ENCODE measurements at places on chromosomes 1 and 21. TPM values are rescaled to one million over a fixed set of nuclear protein-coding genes. Genes with fewer than 3 reads are reported as not detected.

The KRTAP7-1 gene
- not detected for total RNA-seq

The RGSL1 gene
- total RNA-seq, result not detected

The TPM3 gene
- total RNA-seq, result 245 TPM

The CASQ1 gene
- total RNA-seq, result not detected

The RNF207 gene
- 29.9 TPM for total RNA-seq

The RHD gene
- total RNA-seq, result not detected

The AKR7A3 gene
- total RNA-seq, result 5.1 TPM

- DNase-seq, result no peak
These were observed 829 bp upstream of the HES2 start for GRCh38 chr1:6420454-6421042.

- DNase-seq, result no peak
These were observed 96.9 kb upstream of the SGIP1 start for GRCh38 chr1:66437136-66437401.

DNA sequence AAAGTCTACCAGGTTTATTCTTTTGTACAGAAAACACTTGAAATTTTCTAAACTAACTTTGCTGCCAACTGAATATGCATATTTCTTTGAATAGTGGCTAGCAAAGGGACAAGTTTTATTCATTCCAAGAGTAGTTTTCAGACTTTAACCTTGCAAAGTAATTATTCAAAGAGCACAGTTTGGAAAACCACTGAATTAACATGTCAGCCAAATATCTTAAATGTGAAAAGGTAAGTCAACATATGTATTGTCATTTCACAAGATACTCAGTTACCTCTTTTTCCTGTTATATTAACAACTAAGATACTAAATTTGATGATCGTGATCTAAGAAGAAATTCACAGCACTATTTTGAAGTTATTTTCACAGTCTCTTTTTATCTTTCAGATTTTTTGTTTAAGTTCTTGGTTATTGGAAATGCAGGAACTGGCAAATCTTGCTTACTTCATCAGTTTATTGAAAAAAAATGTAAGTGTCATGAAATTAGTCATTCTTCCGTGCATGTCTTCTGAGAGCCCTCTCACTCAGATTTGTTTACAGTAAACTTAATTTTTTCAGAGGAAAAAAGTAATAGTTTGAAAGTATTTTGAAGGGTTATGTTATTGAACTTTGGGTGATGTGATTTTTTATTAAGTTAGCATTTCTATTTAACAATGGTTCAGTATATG is 15.3 kb downstream of the RAB4A start:
- no peak for DNase-seq

- DNase-seq, result no peak
These were observed 13.5 kb downstream of the TNFRSF1B start for GRCh38 chr1:12180315-12180714.

DNA sequence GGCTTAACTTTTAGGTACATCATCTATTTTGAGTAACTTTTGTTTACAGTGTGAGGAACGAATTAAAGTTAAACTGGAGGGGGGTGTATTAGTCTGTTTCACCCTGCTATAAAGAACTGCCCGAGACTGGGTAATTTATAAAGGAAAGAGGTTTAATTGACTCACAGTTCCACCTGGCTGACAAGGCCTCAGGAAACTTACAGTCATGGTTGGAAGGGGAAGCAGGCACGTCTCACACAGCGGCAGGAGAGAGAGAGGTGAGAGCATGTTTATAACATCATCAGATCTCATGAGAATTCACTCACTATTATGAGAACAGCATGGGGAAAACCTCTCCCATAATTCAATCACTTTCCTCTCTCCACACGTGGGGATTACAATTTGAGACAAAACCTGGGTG is 31.9 kb upstream of the TMEM52 start:
- DNase-seq, result no peak

GRCh38 chr1:152159144-152159543 is at the start of gene RPTN:
Gene RPTN, minus strand, starts transcription at chr1:152159228. Its CDS starts 1,339 bp downstream, at chr1:152157889.
- no peak for DNase-seq

GRCh38 chr1:110752941-110753725 is 78.4 kb upstream of the KCNA3 start:
- DNase-seq, result no peak

DNA sequence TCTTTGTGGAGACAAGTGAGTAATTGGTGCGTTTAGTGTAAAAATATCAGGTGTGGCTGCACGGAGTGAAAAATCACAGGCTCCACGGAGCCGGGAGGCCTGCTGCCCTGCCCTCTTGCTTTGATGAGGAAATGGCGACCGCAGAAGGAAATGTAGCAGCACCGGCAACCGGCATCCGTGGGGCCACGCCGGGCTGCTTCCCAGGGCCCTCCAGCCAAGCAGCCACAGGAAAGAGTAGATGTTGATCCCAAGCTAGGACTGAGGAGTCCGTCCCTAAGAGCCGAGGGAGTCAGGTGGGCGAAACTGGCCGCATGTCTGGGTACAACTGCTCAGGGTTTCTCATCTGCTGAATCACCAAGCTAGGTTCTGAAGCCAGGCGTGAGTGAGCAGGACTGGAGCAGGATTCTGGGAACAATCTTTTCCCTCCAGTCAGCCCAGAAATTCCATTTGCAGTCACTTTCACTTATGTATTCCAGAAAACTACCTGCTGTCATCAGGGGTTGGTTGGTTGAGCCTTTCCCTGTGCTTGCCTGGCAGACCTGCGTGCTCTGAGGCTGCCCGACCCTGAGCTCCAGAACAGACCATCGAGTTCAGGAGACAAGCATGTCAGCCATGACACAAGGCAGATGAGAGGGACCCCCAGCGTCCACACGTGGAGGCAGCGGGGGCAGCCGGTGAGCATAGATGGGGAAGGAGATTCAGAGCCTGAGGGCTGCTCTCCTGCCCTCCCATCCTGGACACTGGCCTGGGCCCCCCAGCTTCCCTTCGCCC is 5.8 kb upstream of the ITGB2 start:
- DNase-seq, result no peak

DNA sequence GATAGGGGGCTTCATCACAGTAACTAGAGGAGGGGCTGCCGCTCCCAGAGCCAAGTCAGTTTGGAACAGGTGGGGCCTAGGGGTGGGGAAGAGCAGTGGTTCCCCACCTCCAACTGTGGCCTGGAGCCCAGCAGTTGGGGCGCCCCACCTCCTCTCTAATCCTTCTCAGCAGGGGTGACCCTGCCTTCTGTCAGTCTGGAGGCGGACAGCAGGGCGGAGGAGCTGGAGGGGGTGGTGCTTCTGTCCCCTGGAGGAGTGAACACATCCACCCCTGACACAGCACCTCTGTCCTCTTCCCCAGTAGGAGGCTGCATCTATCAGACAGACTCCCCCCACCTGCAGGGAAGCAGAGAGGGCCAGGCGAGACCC is 73.8 kb downstream of the MRPL37 start:
- no peak for DNase-seq

DNA sequence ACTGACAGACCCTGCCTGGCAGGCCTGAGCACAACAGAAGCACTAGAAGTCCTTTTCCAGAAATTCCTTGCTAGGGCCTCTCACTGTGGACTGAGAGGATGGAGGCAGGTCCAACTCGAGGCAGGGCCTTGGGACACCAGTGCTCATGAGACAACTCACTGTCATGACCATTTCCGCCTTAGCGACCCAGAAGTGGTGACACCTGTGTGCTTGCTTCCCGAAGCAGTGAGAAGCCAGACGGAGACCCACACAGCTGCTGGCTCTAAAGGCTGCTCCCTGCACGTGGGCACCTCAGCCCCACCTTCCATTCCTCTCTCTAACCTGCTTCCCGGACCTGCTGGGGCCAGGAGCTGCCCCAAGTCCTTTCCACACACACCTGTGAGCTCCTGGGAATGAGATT is 33.0 kb downstream of the KCNC4 start:
- DNase-seq, result peak; percentile 17

DNA sequence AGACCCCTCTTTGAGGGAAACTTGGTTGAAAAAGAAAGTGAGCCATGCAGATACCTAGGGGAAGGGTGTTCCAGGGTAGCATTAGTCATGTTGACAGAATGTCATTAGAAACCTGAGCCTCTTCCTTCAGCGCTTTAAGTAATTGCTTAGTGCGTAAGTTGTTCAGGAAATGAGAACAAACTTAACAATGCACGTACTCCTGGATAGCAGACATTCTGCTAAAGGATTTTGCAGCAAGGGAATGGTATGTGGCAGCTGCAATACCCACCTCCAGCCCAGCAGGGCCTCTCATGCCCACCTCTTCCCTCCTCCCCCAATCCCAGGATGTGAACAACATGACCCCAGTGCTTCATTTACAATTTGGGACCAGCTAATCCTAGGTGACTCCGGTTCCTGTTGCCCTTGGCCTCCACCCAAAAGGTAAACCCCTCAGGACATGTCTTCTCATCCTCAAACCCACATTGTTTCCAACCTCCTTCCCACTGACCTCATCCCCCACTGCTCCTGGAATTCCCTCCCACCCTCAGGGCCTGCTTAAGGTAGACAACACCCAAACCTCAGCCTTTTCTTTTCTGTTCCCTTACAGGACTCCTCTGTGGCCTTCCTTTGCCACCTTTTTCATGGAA is 98.0 kb upstream of the BCAR3 start:
- DNase-seq, result peak; percentile 81

DNA sequence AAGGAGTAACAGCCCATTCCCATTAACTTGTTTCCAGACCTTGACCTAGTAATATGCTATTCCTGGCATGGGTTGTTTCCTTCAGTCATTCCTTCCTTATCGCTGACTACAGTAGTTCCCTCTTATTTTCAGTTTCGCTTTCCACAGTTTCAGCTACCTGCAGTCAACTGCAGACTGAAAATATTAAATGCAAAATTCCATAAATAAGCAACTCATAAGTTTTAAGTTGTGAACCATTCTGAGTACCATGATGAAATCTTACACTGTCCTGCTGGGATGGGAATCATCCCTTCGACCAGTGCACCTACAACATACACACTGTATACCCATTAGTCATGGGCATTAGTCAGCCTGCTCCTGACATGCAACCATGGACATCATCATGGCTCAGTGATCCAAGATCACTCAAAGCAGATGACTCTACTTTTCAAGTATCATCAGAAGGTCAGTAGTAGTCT is 66.7 kb downstream of the CCDC30 start:
- DNase-seq, result no peak

DNA sequence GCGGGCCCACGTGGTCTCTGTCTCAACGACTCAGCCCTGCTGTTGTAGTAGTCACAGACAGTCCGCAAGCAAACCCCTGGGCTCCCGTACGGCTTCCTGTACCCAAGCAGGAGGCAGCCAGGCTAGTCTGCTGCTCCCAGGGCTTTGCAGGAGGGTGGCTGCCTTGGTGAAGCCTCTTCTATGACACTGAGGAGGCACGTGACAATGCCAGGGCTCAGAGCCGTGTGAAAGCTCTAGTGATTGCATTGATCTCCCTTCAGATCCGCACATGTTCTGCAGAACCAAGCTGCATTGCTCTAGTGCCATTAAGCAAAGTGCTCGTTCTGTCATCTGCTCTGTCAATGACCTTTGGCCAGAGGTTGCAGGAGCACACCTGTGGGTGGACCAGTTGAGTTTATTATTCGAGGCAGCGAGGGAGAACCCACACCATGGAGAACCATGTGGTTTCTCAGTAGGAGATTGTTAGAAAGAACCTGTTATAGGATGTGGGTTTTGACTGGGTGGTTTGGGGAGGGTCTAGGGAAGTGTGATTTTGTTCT is 18.0 kb downstream of the UMODL1 start:
- DNase-seq, result no peak

DNA sequence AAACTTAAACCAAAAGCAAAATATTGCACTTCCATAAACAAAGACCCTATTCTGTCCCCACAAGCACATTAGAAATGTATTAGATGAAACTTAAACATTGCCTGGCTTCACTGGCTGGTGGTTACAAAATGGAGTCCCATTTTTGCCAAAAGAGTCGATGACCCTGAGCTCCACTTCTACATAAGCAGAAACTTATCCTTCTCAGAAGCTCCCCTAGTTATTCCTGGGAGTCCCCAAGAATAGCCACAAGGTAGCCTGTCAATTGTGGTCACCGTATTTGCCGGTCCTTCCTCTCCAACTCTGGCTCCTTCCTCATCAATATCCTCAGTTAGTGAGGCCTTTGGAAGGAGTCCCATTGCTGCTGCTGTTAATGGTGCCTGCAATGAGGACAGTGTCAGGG is 37.3 kb downstream of the CDCP2 start:
- no peak for DNase-seq

- DNase-seq, result no peak
These were observed 23.2 kb upstream of the QSOX1 start for GRCh38 chr1:180131510-180131909.

- DNase-seq, result no peak
These were observed 197.9 kb upstream of the COA6 start for GRCh38 chr1:234175363-234175762.

DNA sequence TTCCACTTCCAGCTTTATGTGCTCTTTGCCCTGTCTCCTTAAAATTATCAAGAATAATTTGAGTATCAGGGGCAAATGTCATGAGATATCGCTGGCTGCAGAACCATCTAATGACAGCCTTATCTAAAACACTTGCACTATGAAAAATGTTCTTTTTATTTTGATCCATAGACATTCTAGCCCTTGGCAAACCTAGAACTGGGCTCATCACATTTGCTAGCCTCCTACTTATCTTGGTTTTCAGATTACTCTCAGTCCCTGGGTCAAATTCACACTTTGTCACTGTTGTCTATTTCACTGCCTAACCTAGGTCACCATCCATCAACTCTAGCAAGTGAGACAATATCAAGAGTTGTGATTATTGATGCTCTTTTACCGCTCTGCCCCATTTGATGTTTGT is 59.9 kb upstream of the IPO9 start:
- DNase-seq, result no peak

DNA sequence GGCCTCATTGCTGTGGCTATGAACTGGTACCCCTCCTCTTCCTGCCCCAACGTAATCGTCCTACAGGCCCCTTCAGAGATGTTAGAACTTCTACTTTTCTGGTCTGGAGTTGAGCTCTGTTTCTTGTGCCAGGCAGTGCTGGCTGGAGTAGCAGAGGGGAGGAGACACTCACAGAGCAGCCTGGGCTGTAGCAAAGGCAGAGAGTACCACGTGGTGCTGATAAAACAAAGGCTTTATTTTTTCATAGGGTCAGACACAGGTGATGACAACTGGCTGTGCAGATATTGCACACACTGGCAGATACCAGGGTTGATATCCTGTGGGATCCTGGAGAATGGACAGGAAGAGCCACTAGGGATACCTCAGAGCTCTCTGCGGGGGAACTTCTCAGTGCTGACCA is 23.2 kb downstream of the CRCT1 start:
- DNase-seq, result no peak

DNA sequence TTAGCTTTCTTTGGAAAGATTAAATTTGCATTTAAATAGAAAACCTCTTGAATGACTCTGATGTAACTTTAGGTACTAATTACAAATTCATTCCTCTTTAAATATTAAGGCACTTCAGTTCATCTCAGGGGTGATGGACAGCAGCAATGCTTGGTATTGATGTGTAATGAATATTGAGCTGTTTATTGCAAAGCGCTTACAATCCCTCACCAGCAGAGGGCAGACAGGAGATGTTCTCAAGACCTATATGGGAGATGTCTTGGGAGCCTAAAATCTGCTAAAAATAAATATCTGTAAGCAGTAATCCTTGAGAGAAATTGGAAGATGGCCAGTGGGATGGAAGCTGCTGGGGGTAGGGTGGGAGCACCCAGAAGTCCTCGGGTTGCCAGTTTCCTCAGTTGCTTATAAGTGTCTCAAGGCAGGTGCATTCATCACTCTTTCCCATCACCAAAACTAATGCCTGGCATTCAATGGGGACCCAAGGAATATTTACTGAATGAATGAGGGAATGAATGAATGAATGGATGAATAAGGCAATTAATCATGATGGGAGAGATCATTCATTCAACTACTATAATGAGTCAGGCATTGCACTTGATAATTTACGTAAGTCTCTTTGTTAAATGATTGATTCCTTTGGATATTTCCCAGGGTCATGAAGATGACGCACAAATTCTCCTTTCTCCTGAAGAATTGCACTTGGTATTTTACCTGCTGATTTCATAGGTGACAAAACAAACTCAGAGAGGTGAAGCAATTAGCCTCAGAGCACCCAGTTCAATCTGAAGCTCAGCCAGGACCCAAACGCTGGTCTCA is 2.3 kb downstream of the KLHDC8A start:
- DNase-seq, result peak; percentile 52
